ENCODE measurements at places on chromosomes 1 and 21. TPM values are rescaled to one million over a fixed set of nuclear protein-coding genes. Genes with fewer than 3 reads are reported as not detected.
A peak's percentile ranks its signal among the peaks of the same experiment; 100 is the strongest.

Gene KCNE1
- total RNA-seq, result 1.8 TPM

Gene TTC4
- 12.6 TPM for total RNA-seq

Gene TIE1
- 10.3 TPM for total RNA-seq

Gene TNFRSF18
- not detected for total RNA-seq

Gene HAO2
- total RNA-seq, result not detected

Gene GUK1
- 295 TPM for total RNA-seq

Gene LPAR3
- total RNA-seq, result not detected

GRCh38 chr21:29641001-29641634 is 298.7 kb downstream of the GRIK1 start:
- no peaks in the 10 kb centered on the region for H3K4me1 ChIP-seq
- H3K27me3 ChIP-seq, result no peaks in the 10 kb centered on the region
- H3K27ac ChIP-seq, result no peak overlapping the region
- DNase-seq, result no peak
- no peaks in the 10 kb centered on the region for H3K36me3 ChIP-seq
- H3K4me3 ChIP-seq, result no peak overlapping the region

DNA sequence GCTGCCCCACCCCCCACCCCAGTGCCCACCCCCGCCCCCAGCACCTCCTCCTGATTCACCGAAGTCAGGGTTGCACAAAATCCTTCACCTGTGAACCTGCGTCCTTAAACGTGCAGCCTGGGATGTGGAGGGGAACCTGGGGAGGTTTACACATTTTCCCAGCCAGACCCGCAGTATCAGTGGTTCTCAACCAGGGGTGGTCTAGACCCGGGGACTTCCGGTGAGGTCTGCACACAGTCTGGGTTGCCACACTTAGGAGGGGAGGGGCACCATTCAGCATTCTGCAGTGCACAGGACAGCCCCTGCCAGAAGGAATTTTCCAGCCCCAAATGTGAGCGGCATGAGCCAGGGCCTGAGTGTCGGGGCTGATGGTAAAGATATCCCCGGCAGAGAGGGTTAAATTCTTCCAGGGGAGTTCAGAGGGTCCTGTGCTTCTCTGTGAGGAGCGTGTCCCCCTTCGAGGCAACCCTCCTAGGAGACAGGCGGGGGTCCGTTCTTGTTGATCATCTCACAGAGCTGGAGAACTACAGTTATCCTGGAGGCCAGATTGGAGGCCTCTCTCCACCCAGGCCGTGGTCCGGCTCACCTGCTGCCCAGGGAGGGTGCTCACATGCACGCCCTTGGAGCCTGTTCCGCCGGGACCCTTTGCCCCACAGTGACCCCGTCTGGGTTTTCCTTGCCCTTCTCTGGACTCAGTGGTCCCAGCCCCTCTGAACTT is 113.6 kb downstream of the SIK1 start:
- no peak overlapping the region for H3K4me3 ChIP-seq
- H3K4me1 ChIP-seq, result no peaks in the 10 kb centered on the region
- H3K36me3 ChIP-seq, result no peaks in the 10 kb centered on the region
- no peak overlapping the region for H3K27ac ChIP-seq
- no peak for DNase-seq
- no peaks in the 10 kb centered on the region for H3K27me3 ChIP-seq

DNA sequence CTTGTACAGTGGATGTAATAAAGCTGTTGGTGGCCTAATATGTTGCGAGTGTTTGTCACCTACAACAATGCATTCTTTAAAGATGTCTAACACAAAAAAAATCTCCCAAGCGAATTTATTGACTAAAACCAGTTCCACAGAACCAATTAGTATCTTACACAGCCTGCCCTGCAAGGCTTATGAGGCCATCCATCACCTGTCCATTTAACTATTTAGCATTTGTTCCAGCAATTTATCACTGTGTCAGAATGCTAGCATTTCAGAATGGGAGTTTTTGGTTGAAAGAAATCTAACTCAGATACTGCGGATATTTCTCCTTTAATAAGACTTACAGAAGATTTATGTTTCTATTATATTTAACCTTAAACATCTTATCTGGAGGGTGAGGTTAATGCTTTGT is 831.1 kb upstream of the PRMT6 start:
- H3K4me1 ChIP-seq, result no peaks in the 10 kb centered on the region
- H3K27me3 ChIP-seq, result no peaks in the 10 kb centered on the region
- H3K27ac ChIP-seq, result no peak overlapping the region
- no peaks in the 10 kb centered on the region for H3K36me3 ChIP-seq
- no peak for DNase-seq
- H3K4me3 ChIP-seq, result no peak overlapping the region

- peak within 1 kb of the TSS; percentile 86 for H3K27ac ChIP-seq
- no peaks in the 10 kb centered on the region for H3K36me3 ChIP-seq
- H3K4me1 ChIP-seq, result no peaks in the 10 kb centered on the region
- H3K27me3 ChIP-seq, result no peaks in the 10 kb centered on the region
These were observed at the start of gene ACBD6 for GRCh38 chr1:180502361-180503279. ACBD6 (minus strand) TSS chr1:180502577; CDS start chr1:180502266, 311 bp downstream.

DNA sequence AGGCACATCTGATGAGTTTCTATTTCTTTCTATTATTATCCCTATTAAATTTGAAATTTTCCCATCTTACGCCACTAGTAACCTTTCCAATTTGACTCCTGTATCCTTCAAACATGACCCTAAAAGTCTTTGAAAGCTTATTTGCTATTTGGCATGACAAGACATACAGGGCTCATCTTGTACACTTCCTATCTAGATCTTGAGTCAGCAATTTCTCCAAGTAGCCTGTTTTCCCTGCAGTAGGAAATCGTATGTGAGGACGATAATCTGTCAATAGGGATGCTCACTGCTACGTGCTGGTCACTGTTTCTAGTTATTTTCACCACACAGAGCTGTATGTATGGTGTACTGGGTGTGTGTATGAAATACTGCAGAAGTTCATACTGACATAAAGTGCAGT is 142.7 kb downstream of the CDC42BPA start:
- no peak overlapping the region for H3K27ac ChIP-seq
- H3K36me3 ChIP-seq, result no peaks in the 10 kb centered on the region
- no peaks in the 10 kb centered on the region for H3K4me1 ChIP-seq
- no peak overlapping the region for H3K4me3 ChIP-seq
- no peaks in the 10 kb centered on the region for H3K27me3 ChIP-seq

Gene VPS72
- total RNA-seq, result 34.6 TPM

Gene SLFNL1
- total RNA-seq, result 0.99 TPM

- H3K36me3 ChIP-seq, result no peaks in the 10 kb centered on the region
- no peak for DNase-seq
- no peak overlapping the region for H3K4me3 ChIP-seq
- H3K27me3 ChIP-seq, result no peaks in the 10 kb centered on the region
These were observed 233.0 kb upstream of the NFIA start for GRCh38 chr1:60849401-60849800.

Gene TFAP2E
- 0.27 TPM for total RNA-seq

Data from sigmoid colon (tissue), 7 donors.